ENCODE measurements at places on chromosomes 12 and 14.

DNA sequence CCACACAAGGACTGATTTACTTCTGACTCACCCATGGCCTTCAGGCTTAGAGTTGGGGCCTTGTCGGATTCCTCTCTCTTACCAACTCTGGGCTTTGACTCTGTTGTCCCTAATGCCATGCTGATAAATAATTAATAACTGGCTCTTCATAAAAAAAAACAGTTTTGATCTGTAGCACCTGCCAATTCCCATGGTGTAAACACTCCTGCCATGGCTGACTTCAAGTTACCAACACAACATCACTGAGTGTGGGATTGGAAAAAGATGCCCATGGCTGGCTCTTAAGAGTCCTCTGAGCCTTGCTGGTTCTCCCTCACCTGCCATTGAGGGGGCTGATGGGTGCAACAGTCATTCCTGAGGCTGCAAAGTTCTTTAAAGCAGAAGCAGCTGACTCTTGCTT, 104.8 kb downstream of the KIF26A start:
- no peak for DNase-seq

DNA sequence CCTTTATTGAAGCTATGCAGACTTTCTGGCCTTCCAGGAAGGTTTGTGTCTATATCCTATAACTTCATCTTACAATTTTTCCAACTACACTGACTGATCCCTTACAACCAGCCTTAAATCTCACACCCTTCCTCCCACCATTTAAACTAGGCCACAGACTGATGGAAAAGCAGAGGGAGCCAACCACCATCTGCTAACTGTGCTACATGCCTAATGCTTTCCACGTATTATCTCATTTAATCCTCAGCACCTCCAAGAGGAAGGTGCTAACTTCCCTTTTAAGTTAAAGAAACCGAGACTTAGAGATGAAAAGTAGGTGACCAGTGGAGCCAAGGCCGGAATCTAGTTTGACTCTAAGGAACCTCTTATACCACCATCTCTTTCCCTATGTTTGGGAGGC, 22.7 kb upstream of the BLTP3B start:
- DNase-seq: no peak

GRCh38 chr12:6312529-6313325, 2.2 kb downstream of the PLEKHG6 start:
- no peak for DNase-seq

- DNase-seq: no peak
These were observed 67.2 kb downstream of the PTPRR start for GRCh38 chr12:70853326-70853725.

DNA sequence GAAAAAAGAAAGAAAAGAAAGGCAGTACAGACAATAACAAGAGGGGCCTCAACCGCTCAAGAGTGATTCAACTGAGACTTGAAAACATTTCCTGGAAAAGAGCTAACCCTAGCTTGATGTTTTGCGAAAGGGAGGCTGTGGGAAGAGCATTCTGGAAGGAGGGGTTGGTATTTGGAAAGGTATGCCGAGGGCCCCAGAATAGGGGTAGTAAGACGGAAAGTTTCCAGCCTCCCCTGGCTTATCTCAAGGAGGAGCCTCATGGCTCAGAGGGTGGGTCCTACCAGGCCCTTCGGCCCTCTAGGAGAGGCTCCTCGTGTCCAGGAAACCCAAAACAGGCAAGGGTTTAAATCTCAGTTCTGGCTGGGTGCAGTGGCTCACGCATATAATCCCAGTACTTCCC, 8.4 kb downstream of the RNU4-2 start:
- no peak for DNase-seq

GRCh38 chr12:39405580-39405979, 37.3 kb downstream of the KIF21A start:
- DNase-seq: no peak

- DNase-seq: no peak
These were observed 5.6 kb downstream of the CHFR start for GRCh38 chr12:132881818-132882217.

DNA sequence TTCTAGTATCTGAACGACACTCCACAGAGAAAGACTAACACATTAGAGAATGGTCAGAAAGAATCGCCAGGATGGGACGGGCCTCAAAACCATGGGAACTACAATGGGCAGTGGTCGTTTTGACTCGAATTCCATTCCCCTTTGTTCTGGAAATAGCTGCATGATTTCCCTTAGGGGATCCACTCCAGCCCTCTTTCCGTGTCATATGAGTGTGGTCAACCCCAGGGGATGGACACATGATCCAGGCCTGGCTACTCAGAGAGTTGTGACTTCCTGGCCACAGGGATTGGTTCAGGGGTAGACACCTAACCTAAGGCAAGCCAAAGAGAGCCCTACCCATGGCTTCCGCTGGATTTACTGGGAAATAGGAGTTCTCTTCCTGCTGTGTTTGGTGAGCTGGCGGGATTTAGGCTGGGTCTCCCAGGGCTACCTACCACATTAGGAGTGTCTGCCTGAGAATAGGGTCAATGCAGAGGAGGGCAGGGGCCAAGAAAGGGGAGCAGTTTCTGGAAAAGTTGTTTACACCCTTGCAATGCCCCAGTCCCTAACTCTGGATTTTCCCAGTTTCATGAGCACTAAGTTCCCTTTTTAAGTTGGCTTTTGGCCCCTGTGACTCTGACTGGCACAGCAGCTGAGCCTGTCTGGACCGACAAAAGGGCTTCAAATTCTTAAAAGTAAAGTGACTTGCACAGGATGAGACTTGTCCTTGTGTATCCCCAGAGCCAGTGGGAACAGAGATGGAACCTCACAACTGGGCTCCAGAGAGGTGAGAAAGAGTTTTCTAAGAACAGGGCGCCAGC, 28.1 kb upstream of the GPATCH2L start:
- DNase-seq: no peak

- no peak for DNase-seq
These were observed 142.0 kb downstream of the BCL11B start for GRCh38 chr14:99129998-99130397.

DNA sequence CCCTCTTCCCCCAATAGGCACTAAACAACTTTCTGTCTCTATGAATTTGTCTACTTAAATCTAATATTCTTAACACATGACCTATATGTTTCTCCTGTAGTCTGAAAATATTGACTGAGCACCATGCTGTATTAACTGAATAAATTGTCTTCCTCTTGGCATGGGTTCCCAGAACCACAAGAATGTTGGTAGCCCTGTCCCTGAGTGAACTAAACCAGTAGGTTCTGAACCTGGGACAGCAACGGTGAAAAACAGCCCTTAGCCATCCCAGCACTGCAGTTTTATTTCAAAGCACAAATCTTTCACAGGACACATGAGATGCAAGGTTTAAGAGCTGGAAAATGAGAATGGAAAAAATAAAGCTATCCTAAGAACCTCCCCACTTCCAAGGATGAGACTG, 20.4 kb upstream of the HSP90B1 start:
- DNase-seq: no peak

DNA sequence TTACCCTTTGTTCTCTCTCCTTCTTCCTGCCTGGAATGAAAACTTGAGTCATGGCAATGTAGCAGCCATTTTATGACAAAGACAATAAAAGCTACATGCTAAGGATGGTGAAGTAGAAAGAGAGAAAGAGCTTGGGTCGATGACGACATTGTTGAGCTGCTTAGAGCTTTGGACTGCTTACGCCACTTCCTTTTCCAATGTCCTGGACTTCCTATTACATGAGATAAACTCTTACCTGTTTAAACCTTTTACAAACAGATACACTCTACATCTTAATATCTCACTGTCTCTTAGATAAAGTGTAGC, 70.1 kb downstream of the PEBP1 start:
- no peak for DNase-seq

DNA sequence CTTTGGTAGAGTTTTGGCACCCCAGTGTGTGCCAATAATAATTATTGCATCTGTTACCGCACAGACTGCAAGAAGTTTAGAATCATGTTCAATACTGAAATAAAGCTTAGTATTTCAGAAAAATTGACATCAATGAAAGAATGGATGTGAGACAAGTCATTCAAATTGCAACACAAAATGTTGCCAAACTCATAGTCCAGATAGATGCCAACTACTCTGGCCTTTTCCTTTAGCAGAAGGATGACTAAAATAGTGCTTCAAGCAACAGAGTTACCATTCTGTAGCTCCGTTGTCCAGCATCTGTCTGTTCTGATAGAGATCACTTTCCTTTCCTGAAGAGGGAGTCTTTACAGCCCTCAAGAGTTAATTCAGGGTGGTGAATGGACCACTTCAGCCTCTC, 77.5 kb downstream of the LIN7A start:
- DNase-seq: no peak

DNA sequence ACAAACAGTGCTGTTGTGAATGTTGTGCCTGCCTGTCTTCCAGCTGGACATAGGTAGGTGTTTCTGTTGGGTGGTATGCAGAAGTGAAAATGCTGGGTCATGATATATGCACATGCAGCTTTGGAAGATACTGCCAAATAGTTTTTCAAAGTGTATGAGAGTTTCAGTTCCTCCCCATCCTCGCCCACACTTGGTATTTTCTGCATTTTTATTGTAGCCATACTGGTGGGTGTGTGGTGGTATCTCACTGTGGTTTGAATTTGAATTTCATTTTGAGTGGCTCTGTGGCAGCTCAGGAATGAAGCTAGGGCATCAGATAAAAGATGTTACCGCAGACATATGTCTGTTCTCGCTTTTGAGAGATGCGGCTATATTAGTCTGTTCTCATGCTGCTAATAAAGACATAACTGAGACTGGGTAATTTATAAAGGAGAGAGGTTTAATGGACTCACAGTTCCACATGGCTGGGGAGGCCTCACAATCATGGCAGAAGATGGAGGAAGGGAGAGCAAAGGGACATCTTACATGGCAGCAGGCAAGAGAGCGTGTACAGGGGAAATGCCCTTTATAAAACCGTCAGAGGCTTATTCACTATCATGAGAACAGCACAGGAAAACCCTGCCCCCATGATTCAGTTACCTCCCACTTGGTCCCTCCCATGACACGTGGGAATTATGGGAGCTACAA, 183.1 kb downstream of the CAND1 start:
- no peak for DNase-seq

DNA sequence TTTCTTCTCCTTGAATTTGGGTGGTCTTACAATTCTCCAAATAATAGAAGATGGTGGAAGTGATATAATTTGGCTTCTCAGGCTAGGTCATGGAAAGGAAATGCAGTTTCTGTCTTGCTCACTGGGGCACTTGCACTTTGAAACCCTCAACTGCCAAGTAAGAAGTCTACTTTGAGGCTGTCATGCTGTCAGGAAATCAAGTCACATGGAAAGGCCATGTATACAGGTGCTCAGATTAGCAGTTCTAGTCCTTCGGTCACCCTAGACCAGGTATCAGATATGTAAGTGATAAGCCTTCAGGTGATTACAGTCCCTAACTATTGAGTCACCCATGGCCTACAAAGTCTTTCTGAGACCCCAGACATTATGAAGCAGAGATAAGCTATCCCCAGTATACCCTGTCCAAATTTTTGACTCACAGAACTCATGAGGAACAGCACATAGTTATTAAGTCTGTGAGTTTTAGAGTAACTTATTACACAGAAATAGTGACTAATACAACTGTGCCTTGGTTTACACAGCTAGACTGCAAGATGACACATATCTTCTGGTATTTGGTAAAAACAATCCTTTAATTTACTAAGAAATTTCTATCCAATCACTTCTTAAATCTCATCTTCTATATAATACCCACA, 26.3 kb upstream of the BBS10 start:
- no peak for DNase-seq

- DNase-seq: no peak
These were observed 102.2 kb downstream of the LLPH start for GRCh38 chr12:66028390-66028789.

DNA sequence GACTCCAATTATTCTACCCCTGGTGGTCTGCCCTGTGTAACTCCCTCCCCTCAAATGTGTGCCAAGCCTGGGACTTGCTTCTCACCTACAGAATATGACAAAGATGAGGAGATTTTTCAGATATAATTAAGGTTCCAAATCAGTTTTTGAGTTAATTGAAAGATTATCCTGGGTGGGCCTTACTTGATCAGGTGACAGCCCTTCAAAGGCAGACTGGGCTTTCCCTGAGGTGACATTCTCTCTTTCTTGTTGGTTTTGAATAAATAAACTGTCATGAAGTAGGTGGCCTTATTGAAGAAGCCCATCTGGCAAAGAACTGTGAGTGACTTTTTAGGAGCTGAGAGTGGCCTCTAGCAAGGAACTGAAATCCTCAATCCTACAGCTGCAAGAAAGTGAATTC, 106.0 kb downstream of the BRMS1L start:
- DNase-seq: no peak

DNA sequence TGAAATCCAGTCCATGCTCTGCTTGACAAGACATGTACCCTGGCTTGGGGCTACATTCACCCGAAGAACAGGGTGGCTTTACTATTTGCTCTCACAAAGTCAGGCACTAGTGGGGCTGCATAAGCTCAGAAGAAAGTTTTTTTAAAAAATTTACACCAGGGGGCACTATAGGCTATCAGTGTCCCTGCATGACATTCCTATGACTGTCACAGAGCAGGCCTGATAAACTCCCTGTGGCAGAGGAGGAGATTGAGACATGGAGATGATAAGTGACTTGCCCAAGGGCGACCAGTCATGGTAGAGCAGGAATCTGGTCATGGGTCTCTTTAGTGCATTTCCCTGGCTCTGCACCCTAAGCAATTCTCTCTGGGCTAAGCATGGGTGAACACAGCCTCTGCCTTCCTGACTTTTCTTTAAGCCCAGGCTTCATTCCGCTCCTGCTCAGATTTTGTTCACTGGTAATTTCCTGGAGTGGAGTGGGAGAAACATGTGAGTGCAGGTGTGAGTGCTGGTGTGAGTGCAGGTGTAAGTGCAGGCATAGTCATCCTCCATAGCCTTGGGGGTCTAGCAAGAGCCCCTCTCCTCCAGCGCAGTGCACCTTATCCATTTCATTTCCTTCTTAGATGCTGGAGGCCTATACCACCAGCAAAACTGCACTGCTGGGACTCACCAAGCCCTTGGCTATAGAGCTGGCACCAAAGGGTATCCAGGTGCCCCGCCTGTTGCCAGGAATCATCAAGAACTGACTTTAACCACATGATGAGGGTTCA, 91.6 kb downstream of the DHRS2 start:
- no peak for DNase-seq

DNA sequence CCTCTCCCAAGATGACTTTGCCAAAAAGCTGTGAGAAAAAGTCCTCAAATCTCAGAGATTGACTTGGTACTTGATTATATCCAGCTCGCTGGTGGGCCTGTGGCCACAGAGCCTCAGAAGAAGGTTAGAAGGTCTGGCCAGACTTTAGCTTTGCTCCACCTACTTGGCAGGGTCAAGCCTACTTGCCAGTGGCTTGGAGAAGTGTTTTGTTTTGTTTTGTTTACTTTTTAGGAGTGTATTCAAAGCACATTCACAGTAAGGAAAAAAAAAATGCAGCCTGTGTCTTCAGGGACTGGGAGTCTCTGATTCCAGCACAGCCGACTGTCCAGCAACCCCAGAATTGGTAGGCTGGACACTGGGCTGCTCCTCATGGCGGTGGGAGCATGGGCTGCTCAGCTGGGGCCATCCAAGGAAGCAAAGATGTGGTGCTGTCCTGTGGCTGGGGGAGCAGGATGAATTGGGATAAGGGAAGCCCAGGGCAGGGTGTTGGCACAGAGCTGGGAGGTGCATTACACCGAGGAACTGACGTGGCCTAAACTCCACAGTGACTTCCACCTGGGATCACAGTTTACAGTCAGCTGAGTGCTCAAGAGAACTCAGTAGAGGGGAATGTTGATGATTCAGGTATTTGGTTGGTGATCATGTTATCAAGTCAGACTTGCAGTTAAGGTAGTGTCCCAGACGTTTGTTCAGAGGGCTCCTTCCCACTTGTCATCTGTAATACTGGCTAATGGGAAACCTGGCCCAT, 73.5 kb downstream of the PPP2R5C start:
- no peak for DNase-seq

GRCh38 chr14:44271637-44272036, 235.4 kb downstream of the FSCB start:
- DNase-seq: no peak

All from activated CD8-positive, alpha-beta memory T cell treated with anti-CD3 and anti-CD28 coated beads for 4 hours (primary cell).